ENCODE measurements at places on chromosomes 1 and 21.

DNA sequence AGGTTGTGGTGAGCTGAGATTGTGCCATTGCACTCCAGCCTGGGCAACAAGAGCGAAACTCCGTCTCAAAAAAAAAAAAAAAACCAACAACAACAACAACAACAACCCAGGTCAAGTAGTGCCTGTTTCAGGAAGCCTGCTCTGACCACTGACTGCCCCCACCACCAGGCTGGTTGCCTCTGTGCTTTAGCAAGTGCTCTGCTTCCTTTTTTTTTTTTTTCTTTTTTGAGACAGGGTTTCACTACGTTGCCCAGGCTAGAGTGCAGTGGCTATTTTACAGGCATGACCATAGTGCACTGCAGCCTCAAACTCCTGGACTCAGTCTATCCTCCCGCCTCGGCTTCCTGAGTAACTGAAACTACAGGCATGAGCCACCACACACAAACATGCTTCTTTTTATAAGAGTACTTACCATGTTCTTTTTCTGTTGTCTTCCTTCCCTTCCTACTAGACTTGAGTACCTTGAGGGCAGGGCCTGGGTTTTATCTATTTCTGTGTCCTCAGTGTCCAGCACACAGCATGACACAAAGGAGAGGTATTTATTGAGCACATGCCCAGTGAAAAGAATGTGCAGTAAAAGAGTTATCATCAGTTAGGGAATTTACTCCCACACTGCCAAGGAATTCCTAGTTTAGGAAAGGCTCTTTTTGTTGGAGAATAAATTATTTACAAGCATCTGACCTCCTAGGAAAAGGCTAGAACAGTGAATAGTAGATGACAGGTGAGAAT lies 9.9 kb upstream of the COA7 start:
- DNase-seq: no peak

DNA sequence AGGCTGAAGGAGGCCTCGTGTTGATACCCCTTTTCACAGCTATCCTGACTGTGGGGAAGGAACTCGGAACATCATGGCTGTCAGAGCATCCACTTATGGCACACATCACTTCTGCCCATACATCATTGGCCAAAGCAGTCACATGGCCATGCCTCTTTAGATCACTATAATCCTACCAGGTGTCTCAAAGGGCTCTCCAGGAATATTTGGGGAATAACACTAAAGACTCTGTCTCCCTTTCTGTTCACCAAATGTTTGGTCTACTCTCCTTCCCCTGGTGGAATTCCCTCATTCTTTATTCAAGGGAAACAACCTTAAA lies 3.0 kb upstream of the JUN start:
- no peak for DNase-seq

- DNase-seq: no peak
These were observed 96.3 kb downstream of the BCAR3 start for GRCh38 chr1:93585059-93585966.

DNA sequence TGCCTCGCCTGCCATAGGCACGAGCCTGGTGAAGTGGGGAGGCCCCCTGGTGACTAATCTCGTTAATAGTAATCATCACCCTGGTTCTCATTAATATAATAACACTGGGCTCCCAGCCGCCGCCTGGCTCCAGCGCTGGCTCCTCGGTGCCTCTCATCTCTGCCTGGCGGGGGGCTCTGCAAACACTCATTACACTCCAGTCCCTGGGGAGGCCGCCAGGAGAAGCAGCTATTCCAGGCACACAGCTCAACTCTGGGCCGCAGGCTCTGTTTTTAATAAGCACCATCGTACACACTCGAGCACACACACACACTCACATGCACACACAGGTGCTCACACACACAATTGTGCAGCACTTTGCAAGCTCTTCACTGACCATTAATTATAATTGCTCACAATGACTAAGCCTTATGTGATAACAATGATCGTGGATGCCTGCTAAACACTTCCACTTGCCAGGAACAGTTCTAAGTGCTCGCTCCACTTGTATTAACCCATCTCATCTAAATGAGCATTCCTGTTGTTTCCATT lies 52.2 kb downstream of the SDC3 start:
- DNase-seq: no peak

GRCh38 chr1:147247656-147248238 lies 5.3 kb downstream of the CHD1L start:
- no peak for DNase-seq

DNA sequence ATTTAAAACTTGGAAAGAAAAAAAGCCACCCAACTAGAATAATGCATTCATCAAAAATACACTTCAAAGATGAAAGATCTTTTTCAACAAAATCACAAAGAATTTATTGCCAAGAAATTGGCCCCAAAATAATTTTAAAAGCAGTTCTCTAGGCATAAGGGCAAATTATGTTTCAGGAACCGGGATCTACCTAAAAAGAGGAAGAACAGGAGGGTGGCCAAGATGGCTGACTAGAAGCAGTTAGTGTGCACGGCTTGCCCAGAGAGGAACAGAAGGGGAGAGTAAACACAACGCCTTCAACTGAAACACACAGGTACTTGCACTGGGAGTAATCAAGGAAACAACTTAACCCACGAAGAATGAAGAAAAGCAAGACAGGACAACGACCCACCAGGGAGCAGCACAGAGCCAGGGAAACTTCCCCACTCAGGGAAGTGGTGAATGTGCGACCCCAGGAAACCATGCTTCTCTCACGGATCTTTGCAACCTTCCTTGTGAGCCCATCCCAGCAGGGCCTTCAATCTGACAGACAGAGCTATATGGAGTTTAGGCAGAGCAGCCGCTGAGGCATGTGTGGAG lies 46.1 kb downstream of the ACKR1 start:
- no peak for DNase-seq

DNA sequence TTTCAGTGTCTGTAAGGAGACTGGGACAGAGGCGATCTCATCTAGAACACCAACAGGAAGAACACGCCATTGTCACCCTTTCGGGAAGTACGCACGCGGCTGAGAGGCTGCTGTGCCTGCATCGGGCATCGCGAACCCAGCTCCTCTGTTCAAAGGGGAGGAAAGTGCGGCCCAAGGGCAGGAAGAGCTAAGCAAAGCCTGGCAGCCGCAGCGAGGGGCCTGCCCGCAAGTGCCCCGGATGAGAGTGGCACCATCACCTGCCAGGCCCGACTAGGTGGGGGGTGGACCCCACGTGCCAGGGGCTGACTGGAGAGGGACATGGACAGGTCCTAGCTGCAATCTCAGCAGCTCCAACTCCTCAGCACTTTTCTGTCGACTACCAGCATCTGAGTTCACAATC lies 7.5 kb downstream of the TPRG1L start:
- DNase-seq: no peak

GRCh38 chr21:42199868-42200463 lies 19.0 kb upstream of the ABCG1 start:
- DNase-seq: no peak

- no peak for DNase-seq
These were observed 26.2 kb downstream of the ATP8B2 start for GRCh38 chr1:154351363-154352068.

DNA sequence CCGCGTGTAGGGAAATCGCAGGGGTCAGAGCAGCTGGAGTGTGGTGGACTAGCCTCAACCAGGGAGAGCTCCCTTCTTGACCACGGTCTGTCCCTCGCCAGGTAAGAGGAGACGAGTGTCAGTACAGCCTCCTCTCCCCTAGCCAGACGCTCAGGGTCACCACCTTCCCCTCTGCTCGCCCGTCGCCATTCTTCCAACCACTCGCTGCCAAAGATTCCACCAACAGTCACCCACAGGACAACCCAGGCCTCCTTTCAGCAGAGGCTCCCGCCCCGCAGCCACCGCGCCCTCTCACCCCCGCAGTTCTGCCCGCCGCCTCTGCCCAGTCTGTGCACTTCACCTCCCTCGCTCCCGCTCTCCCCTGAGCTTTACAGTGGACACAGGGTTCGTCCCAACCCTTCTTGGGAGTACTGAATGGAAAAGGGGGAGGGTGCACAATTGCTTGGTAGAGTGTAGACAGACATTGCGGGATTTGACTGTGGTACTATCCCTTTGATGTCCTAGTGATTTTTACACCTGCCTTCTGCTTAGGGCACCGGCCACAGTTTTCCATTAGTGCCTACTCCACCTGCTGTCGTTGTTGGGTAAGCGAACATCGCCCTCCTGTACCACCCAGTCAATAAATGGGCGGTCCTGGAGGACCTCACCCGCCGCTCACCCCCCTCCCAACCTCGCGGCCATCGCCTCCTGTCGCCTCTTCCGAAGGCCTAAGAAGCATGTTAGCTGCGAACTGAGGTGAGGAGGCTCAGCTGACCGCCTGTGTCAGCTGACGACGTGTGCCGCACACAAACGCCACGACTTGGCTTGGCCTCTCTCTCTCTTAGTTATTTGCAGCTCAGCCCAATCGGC lies 9.2 kb upstream of the NBPF11 start:
- DNase-seq: no peak

DNA sequence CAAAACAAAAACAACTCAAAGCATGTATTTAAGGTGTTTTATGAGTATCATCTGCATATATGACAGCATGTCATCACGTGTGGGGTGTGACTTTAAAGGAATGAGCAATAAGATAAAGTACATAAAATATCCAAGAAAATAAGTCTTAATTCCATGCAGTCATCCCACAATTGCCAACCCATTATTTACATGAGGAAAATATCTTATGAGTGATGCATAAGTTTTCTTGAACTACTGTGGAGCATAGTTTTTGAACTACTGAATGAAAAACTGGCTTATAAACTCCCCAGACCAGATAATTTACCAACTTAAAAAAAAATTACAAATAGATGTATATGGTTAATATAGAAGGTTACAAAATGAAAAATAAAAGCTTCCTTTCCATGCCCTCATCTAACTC lies 29.7 kb upstream of the MTMR11 start:
- DNase-seq: no peak

GRCh38 chr1:224762046-224762445 lies 145.9 kb downstream of the CNIH3 start:
- no peak for DNase-seq
